ENCODE measurements at places on chromosomes 2 and 18.

- DNase-seq, result no peak
Measured at GRCh38 chr2:122055521-122055931, 300.1 kb downstream of the TSN start.

GRCh38 chr18:59954755-59955156 is 55.0 kb downstream of the PMAIP1 start:
- DNase-seq, result peak; percentile 20

GRCh38 chr2:141118836-141119235 is 1012.0 kb downstream of the LRP1B start:
- DNase-seq, result no peak

- DNase-seq, result no peak
Measured at GRCh38 chr2:118349365-118349764, 261.1 kb downstream of the INSIG2 start.

- DNase-seq, result no peak
Measured at GRCh38 chr2:128789221-128789620, 470.6 kb upstream of the HS6ST1 start.

GRCh38 chr2:74646834-74647482 is 1.2 kb downstream of the M1AP start:
- DNase-seq, result no peak

- peak; percentile 45 for DNase-seq
Measured at GRCh38 chr2:36607947-36608346, 10.0 kb upstream of the FEZ2 start.

- no peak for DNase-seq
Measured at GRCh38 chr18:72878143-72878542, 10.4 kb upstream of the NETO1 start.

GRCh38 chr2:238466243-238466756 is 39.6 kb downstream of the ASB1 start:
- no peak for DNase-seq

DNA sequence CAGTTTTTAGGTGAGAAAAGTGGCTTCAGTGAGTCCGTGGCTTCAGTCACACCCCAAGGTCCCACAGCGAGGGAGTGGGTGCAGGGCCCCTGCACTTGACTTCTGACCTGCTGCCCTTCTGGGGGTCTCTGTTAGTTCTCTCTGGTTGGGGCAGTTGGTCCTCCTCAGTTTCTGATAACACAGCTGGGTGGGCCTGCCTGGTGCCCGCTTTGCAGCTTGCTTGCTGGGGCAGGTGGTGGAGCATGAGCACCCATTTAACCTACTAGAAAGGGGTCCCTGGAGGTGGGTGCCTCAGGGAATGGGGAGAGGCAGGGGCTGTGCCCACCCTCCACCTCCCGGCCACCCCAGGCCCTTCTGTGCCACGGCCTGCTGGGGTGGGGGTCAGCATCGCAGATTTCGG is 83.2 kb downstream of the ASB1 start:
- DNase-seq, result no peak

DNA sequence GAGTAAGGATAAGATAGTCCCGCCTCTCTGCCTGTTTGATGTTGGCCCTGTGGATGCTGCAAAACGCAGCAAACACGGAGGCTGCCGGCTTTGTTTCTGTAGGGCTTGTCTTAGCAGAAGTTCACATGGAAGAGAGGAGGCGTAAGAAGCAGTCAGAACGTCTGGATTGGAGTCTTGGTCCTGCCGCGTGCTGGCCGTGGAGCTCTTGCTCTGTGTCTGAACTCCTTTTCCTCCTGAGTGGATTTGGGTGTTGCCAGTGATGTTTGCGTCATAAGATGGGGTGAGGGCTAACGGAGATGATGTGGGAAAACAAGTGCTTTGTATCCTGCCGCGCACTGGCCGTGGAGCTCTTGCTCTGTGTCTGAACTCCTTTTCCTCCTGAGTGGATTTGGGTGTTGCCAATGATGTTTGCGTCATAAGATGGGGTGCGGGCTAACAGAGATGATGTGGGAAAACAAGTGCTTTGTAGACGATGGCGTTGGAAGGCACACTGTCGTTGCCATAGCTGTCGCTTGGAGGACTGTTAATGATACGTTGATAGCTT is 240.9 kb downstream of the AGAP1 start:
- no peak for DNase-seq

DNA sequence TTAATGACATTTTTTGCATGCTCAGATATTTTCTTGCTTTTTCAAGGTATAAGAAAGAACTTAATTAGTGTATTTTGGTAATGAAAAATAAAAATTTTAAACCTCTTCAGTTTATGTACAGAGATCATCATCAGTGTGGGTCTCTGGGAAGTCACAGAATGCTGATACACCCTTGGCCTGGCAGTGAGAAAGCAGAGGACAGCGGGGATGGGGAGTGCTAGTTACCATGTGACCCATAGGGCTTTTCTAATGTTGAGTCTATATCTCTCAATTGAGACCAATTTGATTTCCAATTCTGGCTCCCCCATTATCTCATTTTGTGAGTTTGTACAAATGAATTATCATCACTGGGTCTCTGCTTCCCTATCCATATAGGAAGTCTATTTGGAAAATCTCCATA is 305.7 kb downstream of the CYRIA start:
- no peak for DNase-seq

- no peak for DNase-seq
Measured at GRCh38 chr18:6382963-6383362, 31.7 kb downstream of the L3MBTL4 start.

GRCh38 chr18:12637393-12637792 is 20.5 kb downstream of the SPIRE1 start:
- no peak for DNase-seq

DNA sequence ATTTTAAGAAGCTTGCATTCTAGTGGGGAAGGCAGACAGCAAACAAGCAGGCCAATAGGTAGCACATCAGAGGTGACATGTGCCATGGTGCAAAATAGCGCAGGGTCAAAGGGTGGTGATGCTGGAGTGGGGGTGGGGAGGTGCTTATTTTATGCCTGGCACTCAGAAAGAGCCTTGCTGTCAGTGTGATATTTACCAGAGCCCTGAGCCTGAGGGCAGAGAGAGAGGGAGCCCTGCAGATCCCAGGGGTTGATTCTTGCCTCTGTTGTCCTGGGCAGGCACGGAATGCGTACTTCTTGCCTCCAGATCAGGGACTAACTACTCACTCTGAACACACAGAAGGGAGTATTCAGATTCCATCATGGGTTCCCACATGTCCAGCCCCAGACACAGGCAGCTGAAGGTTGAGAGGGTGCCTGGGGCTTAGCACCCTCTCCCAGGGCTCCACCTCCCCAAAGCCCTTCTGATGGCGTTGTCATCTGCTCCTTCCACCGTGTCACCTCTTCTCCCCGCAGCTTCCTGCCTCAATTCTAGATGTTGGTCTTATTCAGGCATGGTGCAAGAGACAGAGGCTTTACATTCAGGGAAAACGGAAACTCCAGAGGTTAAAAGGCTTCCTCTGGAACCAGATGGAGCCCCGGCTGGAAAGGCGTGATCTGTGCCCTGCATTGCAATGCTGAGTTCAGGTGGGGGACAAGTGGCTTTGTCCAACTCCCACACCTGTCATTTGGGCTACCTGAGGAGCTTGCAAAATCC is 252.3 kb downstream of the HAUS1 start:
- DNase-seq, result no peak

DNA sequence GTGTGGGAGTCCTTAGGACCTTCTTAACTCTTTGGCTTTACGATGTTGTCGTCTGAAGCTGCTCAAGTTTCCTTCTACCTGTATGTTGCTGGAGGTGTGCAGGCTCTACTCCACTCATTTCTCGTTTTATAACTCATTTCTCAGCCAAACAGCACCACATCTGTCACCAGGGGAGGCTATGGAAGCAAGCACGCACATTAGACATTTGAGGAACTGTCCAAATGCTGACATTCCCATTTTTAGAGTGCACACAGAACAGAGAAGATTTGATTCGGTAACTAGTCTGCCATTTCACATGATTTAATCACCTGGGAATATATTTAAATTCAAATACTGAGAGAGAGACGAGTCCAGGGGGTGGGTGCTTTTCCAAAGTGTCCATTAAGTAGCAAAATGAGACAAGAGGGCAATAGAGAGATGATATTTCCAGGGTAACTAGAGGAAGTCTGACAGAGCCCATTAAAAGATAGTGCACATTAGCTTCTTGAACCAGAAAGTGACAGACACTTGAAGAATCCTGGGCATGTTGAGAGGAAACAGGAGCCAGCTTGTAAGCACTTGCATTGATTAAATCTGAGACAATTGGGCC is 793.3 kb downstream of the TDRD15 start:
- peak; percentile 2 for DNase-seq
